Neural progenitor cell (in vitro differentiated cells): ENCODE measurements at places on chromosomes 1 and 21.

GRCh38 chr1:153790966-153791647, 15.9 kb downstream of the SLC27A3 start:
- no peak for DNase-seq

DNA sequence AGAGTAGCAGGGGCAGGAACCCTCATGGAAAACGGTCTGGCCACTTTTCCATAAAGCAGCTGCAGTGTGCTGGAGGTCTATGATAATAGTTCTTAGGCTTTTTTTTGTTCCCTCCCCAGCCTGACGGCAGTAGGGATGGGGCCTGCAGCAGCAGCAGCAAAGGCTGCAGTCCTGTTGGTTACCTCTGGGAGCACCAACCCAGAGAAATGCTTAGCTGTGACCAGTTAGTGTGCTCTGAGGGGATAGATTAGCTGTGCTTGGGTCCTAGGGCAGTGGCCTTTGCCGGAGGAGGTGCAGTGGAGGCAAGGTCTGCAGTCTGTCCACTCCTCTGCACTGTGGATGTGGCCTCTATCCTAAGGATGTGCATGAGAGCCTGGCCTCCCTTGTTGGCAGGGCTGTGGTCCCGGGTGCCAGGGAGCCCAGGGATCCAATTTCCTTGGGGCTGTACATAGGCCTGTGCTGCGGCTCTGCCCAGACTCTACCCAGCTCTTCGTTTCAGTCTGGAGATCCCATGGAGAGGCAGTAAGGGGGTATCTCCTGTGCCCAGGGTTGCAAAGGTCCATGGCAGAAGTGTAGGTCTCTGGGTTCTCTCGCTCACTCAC, 322.7 kb downstream of the PTBP2 start:
- no peak for DNase-seq

DNA sequence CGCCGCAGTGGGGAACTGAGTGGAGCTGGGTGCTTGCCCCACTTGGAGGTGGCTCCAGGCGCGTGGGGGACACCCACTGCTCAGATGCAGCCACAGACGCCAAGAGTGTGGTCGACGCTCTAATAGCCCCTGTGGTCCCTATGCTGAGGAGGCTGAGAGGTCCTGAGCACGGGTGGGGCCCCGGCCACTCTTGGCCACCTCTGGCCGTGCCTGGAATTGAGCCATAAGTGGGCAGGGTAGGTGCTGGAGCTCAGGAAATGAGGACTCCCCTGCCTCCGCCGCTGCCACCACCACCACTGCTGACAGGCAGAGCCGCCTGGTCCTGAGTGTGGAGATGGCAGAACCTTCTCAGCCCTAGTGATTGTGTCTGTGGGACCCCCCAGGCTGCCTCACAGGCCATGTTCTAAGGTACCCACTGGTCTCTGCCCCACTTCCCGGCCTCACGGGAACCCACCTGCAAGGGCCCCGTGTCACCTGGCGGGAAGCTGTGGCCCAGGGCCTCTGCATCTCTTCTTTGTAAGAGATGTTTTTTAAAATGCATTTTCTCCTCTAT, 34.6 kb upstream of the DIP2A start:
- DNase-seq, result no peak

DNA sequence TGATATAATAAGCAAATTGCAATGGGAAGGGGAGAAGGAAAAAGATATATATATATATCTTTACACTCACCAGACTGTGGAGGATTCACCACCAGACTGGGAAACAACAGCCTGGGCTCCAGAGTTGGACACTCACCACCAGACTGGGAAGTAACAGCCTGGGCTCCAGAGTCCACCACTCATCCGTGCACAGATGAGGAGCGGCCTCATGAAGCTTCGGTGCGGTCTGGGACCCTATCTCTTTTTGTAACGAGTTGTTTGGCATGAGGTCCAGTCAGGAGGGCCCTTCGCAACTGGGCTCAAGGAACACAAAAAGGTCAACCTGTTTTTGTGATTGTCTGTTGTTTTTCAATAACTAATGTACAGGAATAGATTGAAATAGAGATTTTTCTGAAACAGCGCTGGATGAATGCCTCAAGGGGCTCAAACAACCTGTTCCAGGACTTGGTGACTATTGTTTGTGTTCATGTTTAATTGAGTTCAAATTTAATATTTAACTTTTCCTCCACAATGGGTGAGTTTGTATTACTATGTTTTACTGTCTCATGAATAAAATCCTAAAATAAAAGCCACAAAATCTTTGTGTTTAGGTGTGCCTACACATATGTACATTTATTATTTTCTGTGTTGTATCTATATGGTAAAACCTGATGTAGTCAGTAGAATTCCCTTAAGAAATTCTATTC, 40.1 kb downstream of the S100A10 start:
- no peak for DNase-seq

DNA sequence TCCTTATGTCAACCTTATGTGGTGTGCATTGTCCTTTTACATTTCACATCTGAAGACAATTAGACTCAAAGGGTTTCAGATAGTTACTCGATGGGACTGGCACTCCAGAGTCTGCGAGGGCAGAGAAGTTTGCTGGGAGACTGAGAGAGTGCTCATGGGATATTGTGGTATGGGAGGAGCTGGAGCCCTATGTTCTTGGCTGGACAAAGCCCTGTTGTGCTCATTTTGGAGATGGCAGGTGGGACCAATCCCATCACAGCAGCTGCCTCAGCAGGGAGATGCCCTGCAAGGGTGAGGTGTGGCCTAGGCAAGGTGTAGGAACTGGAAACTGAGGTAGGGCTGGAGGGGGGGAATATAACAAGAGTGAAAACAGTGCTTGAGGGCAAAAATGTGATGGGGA, 43.5 kb upstream of the CRNN start:
- DNase-seq, result no peak

GRCh38 chr1:228721407-228721806, 13.9 kb upstream of the RHOU start:
- no peak for DNase-seq

DNA sequence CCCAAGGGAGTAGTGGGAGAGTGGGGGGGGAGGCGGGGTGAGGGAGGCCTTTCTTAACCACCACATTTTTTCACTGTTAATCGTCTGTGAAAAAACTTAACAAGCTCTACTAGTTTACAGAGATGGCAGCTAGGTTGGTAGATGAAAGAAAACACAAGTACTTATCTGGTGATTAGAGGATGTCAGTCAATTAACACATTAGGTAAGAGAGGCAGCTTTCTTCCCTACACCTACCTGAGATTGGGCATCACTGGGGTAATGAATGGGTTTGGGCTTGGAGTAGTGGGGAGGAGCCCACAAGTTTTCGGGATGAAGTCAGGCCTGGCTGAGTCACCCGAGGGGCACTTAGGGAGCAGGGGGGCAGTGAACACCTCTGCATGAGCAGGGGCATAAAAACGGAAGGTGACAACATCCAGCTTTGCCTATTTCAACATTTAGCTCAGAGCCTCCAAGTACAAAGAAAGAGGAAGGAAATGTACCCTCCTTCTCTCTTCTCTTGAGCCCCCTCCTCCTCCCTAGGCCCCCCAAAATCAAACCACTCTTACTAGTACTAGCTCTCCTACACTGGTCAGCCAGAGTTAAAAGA, 2.5 kb downstream of the LBR start:
- DNase-seq, result no peak
